ENCODE measurements at places on chromosomes 1 and 21.

DNA sequence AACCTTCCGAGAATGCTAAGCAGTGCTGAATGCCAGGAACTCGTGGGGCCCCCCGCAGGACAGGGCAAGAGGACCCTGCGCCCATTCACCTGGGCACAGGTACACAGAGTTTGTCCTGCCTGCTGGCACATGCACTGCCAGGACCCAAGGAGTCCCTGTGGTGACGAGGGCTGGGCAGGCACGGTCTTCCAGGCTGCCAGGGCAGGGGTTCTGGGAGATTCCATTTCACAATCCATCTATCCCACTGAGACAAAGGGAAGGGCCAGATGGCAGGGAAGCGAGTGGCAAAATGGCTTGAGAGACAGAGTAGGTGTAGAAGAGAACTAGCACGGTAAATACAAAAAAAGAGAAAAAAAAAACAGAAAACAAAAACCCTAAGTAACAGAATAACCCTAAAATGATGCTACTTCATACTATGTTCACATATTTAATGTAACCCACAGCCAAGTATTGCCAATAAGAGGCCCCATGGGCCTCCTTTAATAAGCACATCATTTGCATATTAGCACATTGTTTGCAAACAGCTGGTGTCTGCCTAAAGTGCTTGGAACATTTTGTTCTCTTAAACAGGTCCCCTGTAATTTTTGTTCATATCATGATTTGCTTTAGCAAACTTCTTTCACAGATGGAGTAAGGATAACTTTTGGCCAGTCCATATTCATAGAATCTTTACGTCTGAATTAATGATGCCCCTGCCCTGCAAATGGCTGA, 83.8 kb downstream of the STUM start:
- no peak for DNase-seq

- DNase-seq: no peak
These were observed 56.7 kb downstream of the S1PR1 start for GRCh38 chr1:101293461-101294051.

- DNase-seq: peak; percentile 48
These were observed 456 bp upstream of the SMYD2 start for GRCh38 chr1:214280386-214281020.

- no peak for DNase-seq
These were observed 27.1 kb upstream of the AJAP1 start for GRCh38 chr1:4627353-4627752.

GRCh38 chr1:16980473-16981268, at the start of gene MFAP2:
MFAP2 (minus strand) TSS chr1:16980620; CDS start chr1:16978273, 2,347 bp downstream.
- DNase-seq: no peak

- no peak for DNase-seq
These were observed 38.2 kb downstream of the TP73 start for GRCh38 chr1:3690282-3691065.

DNA sequence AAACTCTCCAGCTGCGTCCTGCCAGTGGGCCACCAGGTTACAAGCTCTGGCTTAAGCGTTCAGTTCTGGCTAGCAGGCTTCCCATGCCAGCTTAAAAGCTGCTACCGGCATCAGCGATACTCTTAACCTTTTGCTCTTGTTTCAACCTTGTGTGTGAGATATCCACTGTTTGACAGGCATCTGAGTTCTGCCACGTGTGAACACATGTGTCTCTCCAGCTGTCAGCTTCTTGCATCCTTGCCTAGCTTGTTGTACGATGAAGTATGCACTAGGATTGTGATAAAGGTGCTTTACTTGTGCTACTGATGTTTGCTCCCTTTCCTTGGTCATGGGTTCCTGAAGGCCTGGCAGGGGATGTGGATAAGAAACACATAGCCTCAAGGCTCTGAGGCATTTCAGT, 201.6 kb downstream of the PRDM2 start:
- DNase-seq: no peak

- no peak for DNase-seq
These were observed 13.0 kb upstream of the SLC35A3 start for GRCh38 chr1:99956755-99957154.

GRCh38 chr1:245458761-245459174, 304.0 kb downstream of the KIF26B start:
- DNase-seq: peak; percentile 59

DNA sequence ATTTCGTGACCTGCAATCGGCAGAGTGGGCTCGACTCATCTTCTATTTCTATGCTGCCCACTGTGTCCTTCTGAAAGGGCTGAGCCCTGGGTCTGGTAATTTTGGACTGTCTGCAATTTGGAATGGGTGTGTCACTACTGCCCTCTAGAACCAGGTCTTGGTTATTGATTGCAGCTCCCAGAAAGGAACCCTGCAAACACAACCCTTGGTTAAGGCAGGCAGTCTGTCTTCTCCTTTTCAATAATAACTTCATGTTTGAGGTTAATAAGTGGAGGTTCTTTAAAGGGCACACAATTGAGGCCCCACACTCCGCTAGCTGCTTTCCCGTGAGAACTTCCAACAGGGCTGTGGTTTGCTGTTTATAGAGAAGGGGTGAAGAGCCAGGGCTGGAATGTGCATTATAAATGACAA, 79.9 kb upstream of the LYST start:
- no peak for DNase-seq

- no peak for DNase-seq
These were observed 45.3 kb upstream of the COL18A1 start for GRCh38 chr21:45359451-45360217.

- no peak for DNase-seq
These were observed 5.5 kb downstream of the CAMSAP2 start for GRCh38 chr1:200744143-200744542.

- DNase-seq: no peak
These were observed 8.0 kb downstream of the OSBPL9 start for GRCh38 chr1:51624855-51625254.

DNA sequence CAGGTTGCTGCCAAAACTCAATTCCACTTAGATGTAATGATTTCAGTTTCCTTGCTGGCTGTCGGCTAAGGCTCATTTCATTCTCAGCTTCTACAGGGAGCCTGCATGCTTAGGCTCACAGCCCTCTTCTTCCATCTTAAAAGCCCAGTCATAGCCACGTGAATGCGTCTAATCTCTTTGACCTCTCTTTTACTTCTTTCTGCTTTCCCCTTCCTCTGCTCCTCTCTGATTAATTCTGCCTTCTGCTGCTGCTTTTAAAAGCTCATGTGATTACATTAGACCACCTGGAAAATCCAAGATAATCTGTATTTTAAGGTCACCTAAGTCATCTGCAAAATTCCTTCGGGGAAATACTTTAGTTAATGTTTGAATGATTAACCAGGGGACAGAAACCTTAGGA, 812.8 kb upstream of the BRINP3 start:
- no peak for DNase-seq

DNA sequence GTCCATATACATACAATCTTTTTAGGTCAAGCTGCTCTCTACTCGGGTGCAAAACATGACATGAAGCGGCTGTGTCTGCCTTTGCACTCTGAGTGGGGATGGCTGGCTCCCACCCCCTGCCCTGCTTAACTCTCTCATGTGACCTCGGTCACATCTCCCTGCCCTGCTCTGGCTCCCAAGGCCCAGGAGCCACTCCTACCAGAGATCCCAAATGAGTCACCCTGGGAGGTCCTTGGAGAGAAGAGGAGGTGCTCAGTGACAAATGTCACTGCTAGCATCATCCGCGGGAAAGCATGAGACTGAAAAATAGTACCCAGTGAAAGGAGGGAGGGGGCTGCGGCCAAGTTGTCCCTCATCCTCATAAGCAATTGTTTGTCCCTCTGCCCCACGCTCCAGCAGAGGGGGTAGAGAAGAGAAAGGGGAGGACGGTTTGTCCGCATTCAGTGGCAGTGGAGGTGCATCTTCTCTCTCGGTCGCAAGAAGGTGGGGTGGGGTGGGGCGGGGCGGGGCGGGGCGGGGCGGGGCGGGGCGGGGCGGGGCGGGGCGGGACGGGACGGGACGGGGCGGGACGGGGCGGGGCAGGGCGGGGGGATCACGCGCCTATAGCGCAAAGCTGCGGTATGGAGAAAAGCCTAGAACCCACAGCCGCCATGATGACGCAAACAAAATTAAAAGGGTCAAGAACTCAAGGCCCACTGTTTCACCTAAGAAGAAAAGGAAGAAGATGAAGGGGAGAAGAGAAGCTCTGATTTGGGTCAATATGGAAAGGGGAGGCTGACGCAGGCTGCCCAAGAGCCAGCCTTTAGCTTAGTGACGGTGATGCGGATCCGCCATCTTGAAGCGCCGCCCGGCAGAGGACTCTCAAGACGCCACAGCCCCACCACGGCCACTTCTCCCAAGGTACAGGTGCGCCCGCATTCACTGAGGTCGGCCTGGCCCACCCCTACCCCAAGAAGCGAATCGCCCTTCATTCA, 66.2 kb downstream of the CD46 start:
- DNase-seq: no peak

- DNase-seq: no peak
These were observed 60.4 kb upstream of the GORAB start for GRCh38 chr1:170471398-170472053.

GRCh38 chr1:156582388-156583017, 3.0 kb downstream of the TTC24 start:
- no peak for DNase-seq

GRCh38 chr21:42534421-42535378, 21.0 kb downstream of the SLC37A1 start:
- DNase-seq: no peak

- peak; percentile 84 for DNase-seq
These were observed 47.8 kb downstream of the GADD45A start for GRCh38 chr1:67732750-67733151.

GRCh38 chr1:28243685-28244311, 7.9 kb downstream of the ATP5IF1 start:
- no peak for DNase-seq

GRCh38 chr1:62389531-62389930, 47.3 kb upstream of the USP1 start:
- no peak for DNase-seq

DNA sequence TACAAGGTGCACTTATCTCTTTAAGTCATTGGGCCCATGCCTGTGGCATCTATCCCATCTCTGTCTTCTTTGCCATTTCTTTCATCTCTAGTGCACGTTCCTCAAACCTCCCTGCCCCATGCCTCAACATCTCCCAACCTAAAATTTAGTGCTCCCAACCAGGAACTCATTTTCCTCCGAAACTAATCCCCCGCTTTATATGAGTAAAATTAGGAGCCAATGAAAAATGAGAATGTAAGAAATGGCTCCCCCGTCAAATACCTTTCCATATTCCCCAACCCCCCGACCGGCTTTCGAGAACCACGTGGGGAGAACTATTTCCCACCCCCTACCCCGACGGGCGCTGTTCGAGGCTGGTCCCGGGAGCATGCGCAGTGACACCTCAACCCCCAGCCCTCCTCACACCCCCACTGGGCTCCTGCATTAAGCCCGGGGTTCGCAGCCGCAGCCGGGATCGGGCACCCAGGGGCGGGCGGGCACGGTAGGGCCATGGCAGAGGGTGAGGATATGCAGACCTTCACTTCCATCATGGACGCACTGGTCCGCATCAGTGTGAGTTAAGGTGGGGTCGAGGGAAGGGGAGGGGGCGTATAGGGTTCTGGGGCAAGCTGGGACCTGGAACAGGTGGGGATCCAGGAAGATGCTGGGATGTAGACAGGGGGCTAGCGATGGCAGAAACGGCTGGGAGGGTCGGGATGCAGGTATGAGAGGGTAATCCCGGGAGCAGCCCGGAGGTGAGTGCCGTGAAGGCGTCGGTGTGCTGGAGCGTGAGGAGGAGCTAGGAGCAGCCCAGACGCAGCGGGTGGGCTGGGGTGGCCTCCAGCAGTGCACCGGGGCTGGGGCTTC, at the start of gene TRIM46:
TRIM46 (plus strand) TSS at position 372 of the 846 bp plus-strand sequence; CDS start at position 490, 118 bp downstream.
- peak; percentile 50 for DNase-seq

DNA sequence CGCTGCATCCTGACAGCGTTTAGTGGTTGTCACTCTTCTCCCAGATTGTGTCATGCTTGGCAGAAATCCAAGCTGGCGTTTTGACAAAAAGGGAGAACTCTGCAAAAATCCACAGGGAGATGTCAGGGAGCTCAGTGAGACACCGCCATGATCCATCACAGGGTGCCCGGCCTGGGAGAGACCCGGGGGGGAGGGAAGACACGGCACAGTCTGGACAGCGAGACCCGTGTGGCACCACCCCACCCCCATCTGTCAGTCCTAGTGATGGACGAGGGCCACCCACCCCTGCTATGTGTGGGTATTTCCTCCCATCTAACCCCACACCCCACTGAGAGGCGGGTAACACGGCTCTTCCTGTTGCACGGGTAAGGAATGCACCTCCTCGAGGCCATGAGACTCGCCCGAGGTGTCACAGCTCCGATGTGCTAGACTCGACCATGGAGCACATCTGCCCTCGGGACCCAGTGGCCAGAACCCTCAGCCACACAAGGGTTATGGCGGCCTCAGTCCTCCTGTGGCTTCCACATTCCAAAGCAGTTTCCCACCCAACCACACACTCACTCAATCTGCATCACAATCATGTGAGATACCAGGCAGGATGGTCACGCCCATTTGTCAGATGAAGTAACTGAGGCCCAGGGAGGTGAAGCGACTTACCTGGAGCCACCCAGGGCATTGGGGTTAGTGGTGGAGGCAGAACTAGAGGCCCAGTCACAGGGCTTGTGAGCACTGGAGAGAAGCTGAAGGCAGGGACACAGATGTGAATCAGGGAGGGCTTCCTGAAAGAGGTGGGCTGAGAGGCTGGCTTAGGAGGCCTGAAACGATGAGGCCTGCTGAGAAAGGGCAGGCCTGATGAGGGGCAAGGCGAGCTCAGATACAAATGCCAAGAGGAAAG, 688.5 kb downstream of the MATN1 start:
- DNase-seq: no peak

DNA sequence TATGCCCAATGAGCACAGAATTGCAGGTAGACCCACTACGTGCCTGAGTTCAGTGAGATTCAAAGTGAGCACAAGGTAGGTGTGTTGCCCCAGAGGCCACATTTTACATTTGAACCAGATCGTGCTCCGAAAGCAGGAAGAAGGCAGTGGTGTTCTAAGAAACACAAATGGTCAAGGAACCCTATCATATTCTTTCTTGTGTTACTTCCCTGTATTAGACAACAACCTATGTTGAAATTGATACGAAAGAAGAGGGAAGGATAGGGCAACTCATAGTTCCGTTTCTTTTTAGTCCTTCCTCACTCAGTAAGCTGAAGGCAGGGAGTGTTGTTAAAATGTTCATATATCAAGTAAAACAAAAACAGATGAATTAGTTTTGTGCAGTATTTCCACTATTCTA, 33.9 kb downstream of the OLFML2B start:
- no peak for DNase-seq

DNA sequence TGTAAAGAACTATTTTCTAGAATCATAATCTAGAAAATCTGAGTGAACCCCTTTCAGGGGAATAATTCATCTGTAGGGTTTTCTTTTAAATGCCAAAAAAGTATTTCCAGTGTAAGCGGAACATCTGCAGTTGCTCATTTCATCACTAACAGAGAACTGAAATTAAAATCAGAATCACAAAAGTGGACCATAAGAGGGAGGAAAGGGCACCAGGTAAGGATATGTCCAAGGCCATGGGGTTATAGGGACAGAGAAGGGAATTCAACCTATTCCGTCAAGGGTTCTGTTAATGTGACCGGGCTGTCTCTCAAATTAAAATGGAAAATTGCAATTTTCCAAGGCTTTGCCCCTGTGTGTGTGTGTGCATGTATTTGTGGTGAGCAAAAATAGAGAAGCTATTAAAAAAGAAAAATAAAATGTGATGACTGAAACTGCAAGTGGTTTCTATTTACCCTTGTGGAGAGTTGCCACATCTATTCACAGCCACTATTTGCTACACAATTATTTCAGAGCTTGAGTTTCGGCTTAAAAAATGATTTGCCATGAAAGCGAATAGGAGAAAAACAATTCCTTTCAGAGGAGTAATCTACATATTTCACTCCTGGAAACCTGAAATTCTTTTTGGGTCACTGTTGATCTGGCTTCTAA, 53.1 kb downstream of the APP start:
- DNase-seq: no peak
